AG10803 (cell line): ENCODE measurements at places on chromosomes 6 and 20.

GRCh38 chr6:151108548-151108947, 131.2 kb upstream of the AKAP12 start:
- peak; percentile 4 for DNase-seq

DNA sequence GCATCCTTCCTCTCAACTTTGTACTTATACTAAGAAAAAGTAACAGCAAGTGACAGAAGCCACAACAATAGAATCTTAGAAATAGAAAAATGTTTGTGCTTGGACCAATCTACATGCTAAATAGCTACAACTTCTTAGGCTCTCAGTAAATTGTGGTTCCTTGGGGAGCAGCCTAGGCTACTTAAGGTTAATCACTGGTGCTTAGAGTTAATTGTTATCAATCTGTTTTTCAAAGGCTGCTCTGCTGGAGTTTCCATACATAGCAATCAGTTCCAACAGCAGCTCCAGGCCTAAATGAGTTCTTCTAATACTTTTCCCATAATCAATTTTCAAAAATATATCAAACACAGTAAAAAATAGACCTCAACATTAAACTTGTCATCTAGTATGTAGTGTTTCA, 571.4 kb downstream of the EPHA7 start:
- DNase-seq = no peak

- DNase-seq = no peak
These were observed 7.2 kb downstream of the MYLIP start for GRCh38 chr6:16136091-16136490.

DNA sequence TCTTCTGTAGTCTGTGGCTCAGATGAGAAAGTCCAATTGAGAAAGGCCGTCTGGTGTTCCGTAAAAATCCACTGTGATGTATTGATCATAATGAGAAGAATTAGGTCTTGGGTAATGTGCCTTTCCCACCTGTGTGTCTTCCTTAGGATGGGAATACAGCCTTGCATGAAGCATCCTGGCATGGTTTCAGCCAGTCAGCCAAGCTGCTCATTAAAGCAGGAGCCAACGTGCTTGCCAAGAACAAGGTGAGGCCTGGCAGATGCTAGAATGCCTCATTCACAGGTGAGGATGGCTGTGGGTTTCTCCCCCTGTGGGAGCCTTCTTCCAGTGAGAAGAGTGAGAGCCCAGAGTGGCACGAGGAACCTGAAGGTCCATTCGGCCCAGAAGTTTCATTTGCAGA, 32.7 kb downstream of the LYRM2 start:
- DNase-seq = no peak

GRCh38 chr20:60060593-60060992, 102.4 kb downstream of the CDH26 start:
- DNase-seq = no peak

DNA sequence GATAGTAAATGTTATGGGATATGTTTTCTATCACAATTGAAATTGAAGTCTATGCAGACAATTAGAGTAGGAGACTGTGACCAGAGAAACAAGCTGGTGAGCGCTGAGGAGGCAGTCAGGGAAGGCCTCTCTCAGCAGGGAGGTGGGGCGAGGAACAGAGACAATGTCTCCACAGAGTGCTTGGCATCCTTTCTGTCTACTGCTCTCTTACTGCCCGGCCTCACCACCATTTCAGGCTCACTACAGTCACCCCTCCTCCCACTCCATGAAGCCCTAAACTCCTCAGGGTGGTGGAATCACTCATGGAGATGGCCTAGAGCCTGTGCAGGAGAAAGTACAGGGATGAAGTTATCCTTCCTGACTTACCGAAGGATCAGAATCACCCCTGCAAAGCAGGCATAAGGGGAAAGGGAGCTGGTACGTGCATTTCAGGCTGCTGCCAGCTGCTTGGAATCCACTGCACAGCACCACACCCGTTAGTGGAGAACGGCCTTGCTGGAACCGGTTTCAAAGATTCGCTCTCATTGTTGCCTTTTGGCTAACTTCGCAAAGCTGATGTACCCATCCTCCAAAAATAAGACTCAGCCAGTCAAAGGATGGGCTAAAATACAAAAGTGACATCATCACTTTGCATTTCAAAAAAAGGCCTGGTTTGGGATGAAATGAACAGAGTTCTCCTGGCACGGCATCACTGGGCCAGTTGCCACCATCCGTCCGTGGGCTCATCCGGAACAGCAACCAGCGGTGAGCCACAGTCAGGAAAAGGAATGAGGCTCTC, 67.3 kb downstream of the SLC22A23 start:
- DNase-seq = peak; percentile 96

- no peak for DNase-seq
These were observed 37.5 kb upstream of the SLCO4A1 start for GRCh38 chr20:62604796-62605195.

GRCh38 chr6:6900569-6901204, 207.1 kb upstream of the RREB1 start:
- DNase-seq = no peak

DNA sequence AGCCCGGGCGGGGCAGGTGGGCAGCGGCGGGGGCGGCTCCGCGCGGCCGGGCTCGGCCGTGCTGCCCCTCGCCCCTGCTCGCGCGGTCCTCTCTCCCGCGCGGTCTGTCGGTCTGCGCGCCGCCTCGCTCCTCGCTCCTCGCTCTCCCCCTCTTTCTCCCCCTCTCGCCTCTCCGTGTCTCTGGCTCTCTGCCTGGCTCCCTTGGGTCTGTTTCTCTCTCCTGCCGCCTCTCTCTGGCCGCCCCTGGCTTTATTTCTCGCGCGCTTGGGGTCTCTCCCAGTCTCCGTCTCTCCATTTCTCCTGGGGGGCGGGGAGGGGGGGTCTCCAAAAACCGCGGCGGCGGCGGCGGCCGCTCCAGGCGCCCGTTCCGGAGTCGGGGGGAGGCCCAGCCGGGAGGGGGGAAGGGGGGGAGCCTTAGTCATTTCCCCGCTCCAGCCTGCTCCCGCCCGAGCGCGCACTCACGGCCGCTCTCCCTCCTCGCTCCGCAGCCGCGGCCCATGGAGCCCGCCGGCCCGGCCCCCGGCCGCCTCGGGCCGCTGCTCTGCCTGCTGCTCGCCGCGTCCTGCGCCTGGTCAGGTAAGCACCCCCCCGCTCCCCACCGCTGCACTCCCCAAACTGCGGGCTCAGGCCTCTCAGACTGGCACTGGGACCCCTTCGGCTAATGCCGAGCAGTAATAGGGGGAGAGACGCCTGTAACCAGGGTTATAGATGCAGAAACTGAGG, at the start of gene SIRPA:
Gene SIRPA, plus strand, starts transcription at position 457 of the 723 bp plus-strand sequence. Its CDS starts 41 bp downstream, at position 498.
- DNase-seq = peak; percentile 69

DNA sequence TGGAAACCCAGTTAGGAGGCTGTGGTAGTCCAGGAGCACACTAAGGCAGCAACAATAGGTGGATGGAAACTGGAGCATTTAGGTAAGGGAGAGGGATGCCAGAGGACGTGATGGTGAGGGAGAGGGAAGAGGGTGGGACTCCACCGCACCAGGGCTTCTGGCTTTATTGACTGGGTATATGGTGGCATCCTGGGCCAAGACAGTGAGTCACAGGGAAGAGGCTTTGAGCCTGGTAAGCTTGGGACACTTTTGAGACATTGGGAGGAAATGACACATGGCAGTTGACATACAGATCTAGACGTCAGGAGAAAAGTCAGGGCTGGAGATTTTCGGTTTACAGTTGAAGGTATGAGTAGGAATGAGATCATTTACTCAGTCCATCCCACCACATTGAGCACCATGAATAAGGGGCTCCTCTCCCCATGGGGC, 14.9 kb downstream of the NT5E start:
- peak; percentile 82 for DNase-seq

- DNase-seq = no peak
These were observed 250.0 kb downstream of the EPM2A start for GRCh38 chr6:145485288-145485687.

- DNase-seq = no peak
These were observed 69.7 kb downstream of the HIVEP1 start for GRCh38 chr6:12081771-12082170.

- DNase-seq = no peak
These were observed 43.3 kb downstream of the SNX5 start for GRCh38 chr20:17925141-17925939.

- DNase-seq = no peak
These were observed 3.9 kb downstream of the GTF2H5 start for GRCh38 chr6:158172001-158172400.

DNA sequence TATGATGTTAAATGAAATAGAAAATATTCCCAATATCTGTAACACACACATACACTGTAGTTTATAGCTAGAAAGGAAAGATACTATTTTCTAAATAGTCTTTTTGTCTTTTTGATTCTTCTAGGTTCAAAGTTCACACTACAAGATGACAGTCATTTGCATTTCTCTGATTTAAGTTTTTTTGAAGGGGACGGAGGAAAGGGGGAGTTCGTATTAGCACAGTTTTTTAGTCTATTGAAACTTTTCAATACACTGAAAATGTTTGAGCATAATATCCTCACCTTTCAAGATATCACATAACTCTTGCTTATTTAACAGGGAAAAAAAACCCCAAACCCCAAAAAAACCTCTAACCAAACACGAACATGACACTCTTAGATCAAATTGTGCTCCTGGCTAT, 68.1 kb downstream of the BMP2 start:
- DNase-seq = no peak

GRCh38 chr6:119205911-119206618, 127.6 kb upstream of the FAM184A start:
- no peak for DNase-seq

GRCh38 chr6:116035616-116036015, 25.1 kb downstream of the FRK start:
- no peak for DNase-seq

DNA sequence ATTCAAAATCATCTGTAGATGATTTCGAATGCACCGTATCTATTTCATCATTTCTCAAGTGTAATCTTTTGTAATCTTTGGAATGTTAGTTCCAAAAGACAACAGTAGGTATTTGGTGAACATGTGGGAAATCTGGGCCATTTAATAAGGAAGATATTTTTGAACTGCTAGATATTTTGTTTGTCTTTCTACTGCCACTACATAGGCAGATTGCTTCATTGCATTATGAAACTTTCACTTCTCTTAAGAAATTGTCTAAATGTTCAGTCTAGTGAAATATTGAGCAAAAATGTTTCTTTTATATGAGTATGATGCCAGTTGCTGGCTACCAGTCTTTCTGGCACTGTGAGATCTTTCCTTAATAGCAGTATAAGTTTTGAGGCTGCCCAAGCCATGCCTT, 527.8 kb upstream of the RNF217 start:
- DNase-seq = no peak

- no peak for DNase-seq
These were observed 8.7 kb upstream of the OSER1 start for GRCh38 chr20:44219170-44219730.

GRCh38 chr6:46015119-46015968, at the start of gene CLIC5:
Gene CLIC5, minus strand, starts transcription at chr6:46015860. Its CDS starts 318 bp downstream, at chr6:46015542.
- DNase-seq = no peak

DNA sequence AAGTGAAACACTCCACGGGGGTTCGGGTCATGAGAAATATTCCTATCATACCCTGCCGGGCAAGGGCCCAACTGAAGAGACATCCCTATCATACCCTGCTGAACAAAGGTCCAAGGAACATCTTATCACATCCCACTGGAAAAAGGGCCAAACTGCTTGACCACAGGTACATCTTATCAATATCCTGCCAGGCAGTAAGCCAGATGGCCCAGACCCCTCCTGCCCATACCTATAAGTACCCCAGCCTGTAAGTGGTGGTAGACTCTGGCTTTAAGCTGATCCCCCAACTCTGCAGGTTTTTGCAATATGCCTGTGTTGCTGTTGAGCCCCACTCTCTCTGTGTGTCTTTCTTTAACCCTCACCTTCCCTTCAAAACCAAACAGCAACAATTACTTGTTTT, 51.6 kb downstream of the ZNF334 start:
- no peak for DNase-seq

DNA sequence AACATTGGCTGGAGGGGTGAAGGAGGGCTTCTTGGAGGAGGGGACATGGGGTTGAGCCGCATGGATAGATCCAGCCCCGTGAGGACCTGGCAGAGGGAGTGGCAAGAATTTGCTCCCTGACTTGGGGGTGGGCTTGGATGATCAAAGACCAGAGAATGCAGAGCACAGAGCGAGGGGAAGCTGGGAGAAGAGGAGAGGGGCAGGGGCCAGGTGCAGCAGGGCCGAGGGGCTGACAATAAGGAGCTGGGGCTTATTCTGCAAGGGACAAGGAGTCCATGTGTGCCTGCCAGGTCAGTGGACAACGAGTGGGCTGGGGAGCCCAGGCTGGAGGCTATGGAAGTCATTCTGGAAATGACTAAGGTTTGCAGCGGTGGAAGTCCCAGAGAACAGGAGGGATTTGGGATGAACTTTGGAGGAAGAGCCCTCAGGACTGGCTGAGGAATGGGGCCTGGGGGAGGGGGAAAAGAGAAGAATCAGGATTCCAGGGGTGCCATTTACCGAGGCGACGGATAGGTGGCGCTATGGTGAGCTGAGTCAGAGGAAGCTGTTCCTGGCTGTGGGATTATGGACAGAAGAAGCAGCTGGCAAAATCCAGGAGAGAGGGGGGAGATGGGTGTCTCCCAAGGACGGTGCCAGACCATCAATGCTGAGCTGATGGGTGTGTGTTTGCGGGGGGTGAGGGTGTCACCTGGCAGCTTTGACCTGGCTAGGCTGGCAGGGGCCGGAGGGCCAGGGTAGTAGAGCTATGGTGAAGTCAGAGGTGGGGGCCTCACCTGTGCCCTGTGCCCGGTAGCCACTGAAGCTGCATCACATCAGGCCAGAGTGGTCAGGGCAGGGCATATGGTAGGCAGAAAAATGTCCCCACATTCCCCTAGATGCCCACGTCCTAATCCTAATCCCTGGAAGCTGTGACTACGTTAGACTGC, 7.8 kb downstream of the KCNG1 start:
- peak; percentile 61 for DNase-seq

- DNase-seq = no peak
These were observed 223.1 kb upstream of the PRDM1 start for GRCh38 chr6:105862936-105863607.

- peak; percentile 54 for DNase-seq
These were observed 11.8 kb downstream of the CPNE5 start for GRCh38 chr6:36827261-36828079.

DNA sequence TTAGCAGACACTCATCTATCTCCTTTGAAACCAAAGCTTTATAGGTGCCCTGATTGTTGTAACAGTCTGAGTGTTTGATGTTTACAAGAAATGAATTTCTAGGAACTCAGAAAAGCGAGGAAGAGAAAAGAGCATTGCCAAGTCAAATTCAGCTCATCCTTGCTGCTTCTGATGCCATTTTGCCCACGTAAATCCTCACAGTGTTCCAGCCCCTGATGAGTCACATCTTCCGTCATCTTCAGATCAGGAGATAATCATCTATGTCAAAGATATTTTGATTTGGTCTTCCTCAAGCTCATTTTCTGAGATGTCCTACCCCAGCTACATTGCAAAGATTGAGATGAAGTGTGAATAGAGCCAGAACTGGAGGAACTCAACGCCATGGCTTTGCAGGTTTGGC, 426.2 kb downstream of the BMP2 start:
- no peak for DNase-seq

DNA sequence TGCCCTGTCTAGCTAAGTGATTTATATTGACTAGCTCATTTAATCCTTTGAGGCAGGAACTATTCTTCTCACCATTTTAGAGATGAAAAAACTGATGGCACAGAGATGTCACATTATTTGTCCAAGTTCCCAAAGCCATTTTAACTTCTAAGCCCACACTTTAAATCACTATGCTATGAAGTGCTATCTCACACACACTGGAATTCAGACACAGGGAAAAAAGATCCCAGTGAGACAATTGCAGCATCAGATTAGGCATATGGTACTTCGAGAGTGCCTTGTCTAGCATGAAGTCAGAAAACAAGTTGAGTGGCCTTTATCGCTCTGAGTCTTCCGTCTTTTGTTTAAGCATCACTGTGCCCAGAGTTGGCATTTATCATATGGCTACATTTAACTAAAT, 54.1 kb upstream of the PDE7B start:
- no peak for DNase-seq

- no peak for DNase-seq
These were observed 27.6 kb downstream of the BCL2L1 start for GRCh38 chr20:31694842-31695593.
